ENCODE measurements at places on chromosomes 1 and 21.

DNA sequence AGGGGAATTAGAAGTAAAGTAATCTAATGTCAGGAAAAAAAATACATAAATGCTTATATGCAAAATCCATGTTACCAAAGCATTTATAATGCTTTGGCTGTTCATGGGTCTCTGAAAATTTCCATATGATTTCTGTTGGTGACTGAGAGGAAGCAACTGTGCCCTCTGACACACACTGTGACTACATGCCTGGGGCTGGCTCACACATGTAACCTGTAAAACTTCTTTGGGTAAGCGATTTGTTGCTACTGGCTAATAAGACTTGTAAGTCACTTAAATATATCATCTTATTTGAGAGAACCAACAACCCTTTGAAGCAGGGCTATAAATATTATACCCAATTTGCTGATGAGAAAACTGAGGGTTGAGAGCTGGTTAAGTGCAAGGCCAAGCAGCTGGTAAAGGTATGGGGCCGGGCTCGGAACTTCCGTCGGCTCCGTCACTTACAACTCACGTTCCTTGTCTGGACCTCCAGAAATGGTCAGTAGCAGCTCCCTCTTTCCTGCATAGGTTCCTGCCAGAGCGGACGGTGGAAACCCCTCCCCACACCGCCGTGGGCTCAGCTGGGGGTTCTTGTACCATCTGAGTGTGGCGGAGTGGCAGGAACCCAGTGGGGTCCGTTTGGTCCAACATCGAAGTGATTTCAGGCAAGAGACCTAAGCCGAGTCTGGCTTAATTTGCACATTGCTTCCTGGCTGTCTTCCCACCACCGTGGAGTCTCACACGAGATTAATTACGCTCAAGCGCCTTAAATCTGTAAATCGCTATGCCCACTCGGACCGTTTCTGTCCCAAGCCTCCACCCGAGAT is 714 bp downstream of the DFFA start:
- no peak for DNase-seq

GRCh38 chr1:233343262-233343661 is 15.7 kb downstream of the MAP3K21 start:
- DNase-seq: no peak

- DNase-seq: no peak
Measured at GRCh38 chr21:18498431-18498830, 94.8 kb upstream of the TMPRSS15 start.

DNA sequence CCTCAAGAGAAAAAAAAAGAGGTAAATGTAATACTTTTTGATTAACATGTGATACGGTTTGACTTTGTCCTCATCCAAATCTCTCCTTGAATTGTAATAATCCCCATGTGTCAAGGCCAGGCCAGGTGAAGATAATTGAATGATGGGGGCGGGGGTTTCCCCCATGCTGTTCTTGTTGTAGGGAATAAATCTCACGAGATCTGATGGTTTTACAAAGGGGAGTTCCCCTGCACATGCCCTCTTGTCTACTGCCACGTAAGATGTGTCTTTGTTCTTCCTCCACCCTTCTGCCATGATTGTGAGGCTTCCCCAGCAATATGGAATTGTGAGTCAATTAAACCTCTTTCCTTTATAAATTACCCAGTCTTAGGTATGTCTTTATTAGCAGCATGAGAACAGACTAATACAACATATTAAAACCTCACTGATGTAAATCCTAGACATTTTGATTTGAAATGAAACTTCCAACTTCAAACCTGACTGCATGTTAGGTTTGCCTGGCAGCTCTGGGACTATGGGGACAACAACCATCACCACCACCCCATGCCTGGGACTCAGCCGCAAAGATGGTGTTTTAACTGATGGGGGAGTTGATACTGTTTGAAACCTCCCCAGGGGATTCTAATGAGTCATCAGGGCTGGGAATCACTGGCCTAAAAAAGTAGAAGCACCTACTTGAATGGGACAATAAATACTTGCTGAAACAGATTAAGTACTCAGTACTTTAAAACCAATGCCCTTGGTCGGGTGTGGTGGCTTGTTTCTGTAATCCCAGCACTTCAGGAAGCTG is 32.8 kb upstream of the BACH1 start:
- DNase-seq: no peak

GRCh38 chr21:34834852-34835501 is 166.2 kb downstream of the CLIC6 start:
- no peak for DNase-seq

- DNase-seq: no peak
Measured at GRCh38 chr1:17193222-17194132, 11.5 kb upstream of the PADI1 start.

GRCh38 chr1:27660300-27660835 is 11.6 kb downstream of the IFI6 start:
- DNase-seq: no peak

- DNase-seq: peak; percentile 31
Measured at GRCh38 chr1:34164771-34165391, at the start of gene CSMD2. Gene CSMD2 (minus strand): TSS chr1:34165230. CDS start chr1:34165097, 133 bp downstream.

DNA sequence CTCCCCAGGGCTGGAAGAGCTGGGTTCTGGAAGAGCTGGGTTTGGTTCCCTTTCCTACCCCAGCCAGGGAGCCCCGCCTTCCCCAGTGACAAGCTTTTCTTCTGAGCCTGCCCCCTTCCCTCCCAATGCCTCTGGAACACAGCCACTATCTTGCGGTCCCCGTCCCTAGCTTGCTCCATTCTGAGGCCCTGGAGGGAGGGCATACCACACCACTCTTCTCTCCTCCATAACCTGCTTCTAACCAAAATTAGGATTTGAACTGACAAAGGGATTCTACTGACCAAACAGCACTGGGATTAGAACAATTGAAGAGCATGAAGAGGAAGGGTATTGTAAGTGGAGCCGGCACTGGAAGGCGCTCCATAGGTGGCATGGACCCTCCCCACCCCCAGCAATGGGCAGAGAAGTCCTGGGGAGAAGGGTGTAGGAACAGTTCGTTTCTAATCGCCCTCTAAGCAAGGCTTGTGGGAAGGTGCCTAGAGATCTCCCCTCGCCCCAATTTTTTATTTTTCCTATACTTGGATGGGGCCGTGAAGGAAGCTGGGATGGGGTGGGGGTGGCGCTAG is 690 bp downstream of the C1orf216 start:
- DNase-seq: no peak

- DNase-seq: peak; percentile 11
Measured at GRCh38 chr1:12546771-12547585, 71.0 kb downstream of the DHRS3 start.

GRCh38 chr1:186404454-186405051 is 28.9 kb downstream of the ODR4 start:
- DNase-seq: no peak

DNA sequence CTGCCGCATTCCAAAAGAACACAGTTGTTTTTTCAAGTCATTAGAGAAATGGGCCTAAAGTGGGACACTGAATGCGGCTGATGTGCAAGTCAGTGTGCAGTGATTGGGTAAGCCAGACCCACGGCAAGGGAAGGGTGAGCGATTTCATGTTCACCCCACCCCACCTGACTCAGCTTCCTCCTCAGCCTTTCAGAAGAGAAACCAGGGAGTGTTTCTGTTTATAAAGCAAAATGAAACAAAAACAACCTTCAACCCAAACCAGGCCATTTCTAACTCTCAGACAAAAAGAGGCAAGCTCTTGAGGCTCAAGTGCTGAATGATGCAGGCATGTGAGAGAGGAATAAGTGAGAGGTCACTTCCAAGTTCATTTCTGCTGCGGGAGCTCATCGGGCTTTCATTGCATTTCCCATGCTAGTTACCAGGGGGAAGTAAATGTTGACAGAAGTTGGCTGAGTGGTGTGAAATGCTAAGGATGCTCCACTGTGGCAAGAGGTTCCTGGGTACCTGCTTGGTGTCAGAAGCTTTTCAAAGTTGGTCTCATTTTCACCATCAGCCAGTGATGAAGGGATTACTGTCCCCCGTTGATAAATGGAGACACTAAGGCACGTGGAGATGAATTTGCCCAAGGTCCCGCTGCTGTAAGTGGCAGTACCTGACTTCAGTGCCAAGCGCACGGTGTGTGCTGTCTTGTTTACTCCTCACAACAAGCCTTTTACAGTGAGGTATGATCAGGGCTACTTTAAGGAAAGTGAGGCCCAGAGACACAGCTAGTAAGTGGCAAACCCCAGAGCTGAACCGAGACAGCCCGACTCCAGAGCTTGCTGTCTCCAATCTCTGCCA is 29.1 kb downstream of the STPG1 start:
- DNase-seq: no peak

GRCh38 chr1:175839779-175840669 is 96.6 kb upstream of the TNR start:
- peak; percentile 13 for DNase-seq

GRCh38 chr21:39307466-39307865 is 6.0 kb downstream of the BRWD1 start:
- no peak for DNase-seq

- DNase-seq: no peak
Measured at GRCh38 chr1:25581764-25582163, 34.8 kb upstream of the MAN1C1 start.

DNA sequence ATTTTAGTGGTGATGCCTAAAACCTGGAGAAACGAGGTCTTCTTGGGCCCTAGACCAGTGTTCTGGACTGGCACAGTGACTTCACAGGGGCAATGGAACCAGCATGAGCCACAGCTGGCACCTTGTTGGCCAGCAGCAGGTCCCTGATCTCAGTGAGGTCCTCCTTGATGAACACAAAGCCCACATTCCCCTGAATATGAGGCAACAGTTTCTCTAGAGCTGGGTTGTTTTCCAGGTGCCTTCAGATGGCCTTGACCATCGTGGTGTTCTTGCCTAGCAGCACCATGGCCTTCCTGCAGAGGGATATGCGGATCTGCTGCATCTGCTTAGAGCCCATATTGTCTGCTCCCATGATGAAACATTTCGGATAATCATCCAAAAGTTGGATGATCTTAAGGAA is 44.9 kb upstream of the RAB3GAP2 start:
- DNase-seq: no peak

- no peak for DNase-seq
Measured at GRCh38 chr1:109728870-109729269, 12.0 kb downstream of the GSTM3 start.

DNA sequence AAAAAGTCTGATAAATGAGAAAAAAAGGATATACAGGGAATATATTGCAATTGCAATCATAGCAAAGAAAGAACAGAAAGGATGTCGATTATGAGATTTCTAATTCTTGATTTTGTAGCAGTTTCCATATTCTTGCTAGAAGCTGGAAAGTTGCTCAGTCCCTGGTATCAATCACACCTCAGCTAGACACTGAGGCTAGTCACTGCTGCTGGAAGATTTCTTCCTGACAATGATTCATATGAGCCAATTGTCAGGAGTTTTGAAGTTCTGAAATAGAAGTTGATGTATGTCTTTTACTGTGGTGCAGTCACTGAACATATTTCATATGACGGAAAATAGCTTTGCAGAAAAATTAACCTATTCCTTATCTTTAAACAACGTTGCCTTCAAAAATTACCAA is 208.4 kb upstream of the C1orf105 start:
- DNase-seq: no peak

GRCh38 chr1:16012590-16013219 is 5.1 kb downstream of the HSPB7 start:
- DNase-seq: peak; percentile 26

GRCh38 chr1:178612261-178612660 is 99.4 kb downstream of the TEX35 start:
- DNase-seq: no peak

DNA sequence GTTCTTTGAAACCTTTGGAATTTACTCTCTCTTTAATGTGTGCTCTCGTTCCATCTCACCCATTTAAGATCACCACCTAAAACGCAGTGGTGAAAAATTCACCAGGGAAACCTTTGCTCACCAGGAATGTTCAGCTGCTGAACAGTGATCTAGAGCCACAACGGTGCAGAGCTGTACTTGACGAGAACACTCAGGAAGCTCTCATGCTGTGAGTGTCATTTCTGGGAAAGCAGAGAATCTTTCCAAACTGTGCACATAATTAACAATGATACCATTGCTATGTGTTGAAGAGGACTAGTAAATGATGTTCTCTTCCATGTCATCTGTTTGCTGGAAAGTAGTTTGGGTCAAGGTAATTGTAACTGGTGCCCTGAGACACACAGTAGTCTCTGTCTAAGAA is 117.1 kb downstream of the ZZZ3 start:
- no peak for DNase-seq

DNA sequence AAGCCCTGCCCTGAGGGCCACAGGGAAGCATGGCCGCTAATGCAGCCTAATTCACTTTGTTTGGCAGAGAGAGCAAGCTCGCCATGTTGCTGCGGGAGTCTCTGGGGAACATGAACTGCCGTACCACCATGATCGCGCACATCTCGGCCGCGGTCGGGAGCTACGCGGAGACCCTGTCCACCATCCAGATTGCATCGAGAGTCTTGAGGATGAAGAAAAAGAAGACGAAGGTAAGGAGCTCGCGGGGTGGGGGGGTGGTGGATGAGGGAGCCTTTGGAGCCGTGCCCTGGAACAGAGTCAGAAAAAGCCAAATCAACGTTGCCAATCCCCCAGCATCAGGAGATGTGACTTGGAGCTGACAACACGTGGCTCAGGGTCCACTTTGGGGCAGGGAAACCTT is 529.4 kb downstream of the KIF26B start:
- DNase-seq: no peak

DNA sequence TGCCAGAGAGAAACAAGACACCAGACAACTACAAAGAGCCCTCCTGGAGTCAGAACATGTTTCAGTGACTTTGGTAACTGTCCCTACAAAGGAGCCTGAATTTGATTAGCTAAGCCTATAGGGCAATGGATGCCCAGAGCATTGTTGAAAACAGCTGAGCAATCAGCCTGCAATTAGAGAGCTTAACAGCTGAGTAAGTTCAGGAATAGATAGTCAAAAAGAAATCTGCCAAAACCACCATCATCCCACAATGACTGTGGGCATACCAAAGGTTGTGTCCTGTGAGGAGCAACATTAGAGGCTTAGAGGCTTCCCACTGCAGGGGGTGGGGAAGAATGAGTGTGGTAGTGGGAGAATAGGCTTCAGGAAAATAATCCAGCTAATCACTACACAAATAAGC is 32.1 kb downstream of the SH3BP5L start:
- DNase-seq: no peak

DNA sequence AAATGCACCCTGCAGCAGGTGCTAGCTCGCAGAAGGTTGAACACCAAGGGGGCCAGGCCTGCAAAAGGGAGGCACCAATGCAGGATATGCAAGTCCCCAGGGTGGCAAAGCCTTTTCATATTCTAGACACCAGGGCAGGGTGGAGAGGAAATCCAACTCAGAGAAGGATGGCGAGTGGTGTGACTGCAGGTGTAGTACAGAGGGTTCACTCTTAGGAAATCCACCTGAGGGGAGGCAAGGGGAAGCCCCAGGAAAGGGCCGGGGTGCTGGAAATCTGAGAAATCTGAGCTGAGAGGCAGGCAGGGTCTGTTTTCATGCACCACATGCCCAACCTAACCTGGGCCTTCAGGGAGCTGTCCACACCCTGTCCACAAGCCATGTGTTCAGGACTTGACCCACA is 163.2 kb upstream of the CTTNBP2NL start:
- no peak for DNase-seq

DNA sequence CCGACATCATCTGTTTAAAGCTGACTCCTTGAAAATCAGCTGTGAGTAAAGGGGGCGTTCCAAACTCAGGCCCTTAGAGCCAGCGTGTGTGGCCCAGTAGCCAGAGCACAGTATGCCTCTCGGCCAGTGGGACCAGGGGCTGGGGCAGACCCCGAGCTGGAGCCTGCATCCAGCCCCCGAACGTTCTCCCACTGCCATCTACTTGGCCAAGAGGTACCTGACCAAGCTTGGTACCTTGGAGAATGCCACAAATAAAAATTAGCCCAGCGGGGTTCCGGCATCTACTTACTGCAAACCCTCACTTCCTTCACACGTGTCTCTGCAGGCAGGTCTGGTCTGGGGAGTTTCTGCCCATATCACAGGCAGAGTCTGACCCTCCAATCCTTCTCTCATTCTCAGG is 56.7 kb upstream of the COL6A2 start:
- no peak for DNase-seq

- DNase-seq: no peak
Measured at GRCh38 chr1:37813529-37814145, 5.6 kb upstream of the YRDC start.

Measured in NCI-H2171 (cell line).